Mammary epithelial cell (primary cell): ENCODE measurements at places on chromosomes 1 and 21.
A peak's percentile ranks its signal among the peaks of the same experiment; 100 is the strongest.

- DNase-seq, result no peak
Observed at GRCh38 chr1:94011709-94012595, 102.7 kb upstream of the GCLM start.

GRCh38 chr1:39685071-39685470 lies 6.2 kb downstream of the HPCAL4 start:
- no peak for DNase-seq

DNA sequence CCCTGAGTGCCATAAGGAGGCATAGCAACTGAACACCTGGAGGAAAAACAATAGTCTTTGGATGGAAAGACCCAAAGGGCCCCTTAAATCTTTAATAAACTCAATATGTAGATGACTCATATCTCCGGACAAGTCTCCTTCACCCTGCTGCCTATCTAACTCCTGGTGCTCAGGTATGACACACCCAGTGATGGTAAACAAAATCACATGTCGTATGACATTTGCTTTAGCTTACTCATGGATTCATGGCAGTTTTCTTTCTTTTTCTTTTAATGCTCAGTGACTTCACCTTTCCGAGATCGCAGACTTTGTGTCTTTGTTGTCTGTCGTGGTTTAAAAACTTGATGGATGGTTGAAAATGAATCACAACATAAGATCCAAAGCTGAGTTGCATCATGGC lies 208.5 kb upstream of the PROX1 start:
- DNase-seq, result peak; percentile 2

- no peak for DNase-seq
Observed at GRCh38 chr1:1629430-1630190, 2.4 kb upstream of the MMP23B start.

DNA sequence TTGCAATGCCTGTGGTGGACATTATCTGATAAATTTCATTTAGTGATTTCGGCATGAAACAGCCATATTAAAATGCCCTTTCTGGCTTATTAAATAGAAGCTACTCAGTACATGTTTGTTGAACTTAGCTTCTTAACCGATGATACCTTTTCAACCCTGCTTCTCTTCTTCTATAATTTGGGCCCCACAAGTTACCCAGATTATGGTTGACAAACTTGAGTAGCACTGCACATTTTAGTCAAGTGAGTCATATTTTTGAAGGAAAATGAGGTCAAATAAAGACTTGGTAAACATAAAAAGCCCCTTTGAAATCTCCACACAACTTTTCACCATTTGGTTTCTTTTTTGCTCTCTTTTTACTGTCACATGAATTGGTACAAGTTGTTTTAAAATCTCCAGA lies 33.8 kb downstream of the GIPC2 start:
- no peak for DNase-seq

- DNase-seq, result no peak
Observed at GRCh38 chr1:199447906-199448305, 579.6 kb upstream of the NR5A2 start.

GRCh38 chr1:214220891-214221290 lies 60.1 kb upstream of the SMYD2 start:
- no peak for DNase-seq

GRCh38 chr1:221162939-221163338 lies 283.7 kb downstream of the HLX start:
- no peak for DNase-seq

DNA sequence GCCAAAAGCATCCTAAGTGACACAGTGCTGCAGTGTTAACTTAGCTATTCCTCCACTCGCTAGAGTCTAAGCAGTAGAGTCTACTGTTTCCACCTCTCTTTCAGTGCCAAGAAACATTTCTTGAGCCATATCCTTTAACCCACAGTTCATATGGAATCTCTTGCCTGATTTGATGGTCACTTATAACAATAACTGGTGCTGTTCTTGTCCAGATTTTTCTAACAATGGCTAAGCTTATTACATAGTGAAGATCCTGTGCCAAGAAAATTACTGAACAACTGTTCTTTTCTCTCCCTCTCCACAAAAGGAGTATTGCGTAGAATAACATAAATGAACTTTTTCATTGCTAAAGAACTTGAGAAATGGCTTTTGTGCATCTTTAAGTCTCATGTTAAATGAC lies 121.3 kb downstream of the CDC7 start:
- no peak for DNase-seq

DNA sequence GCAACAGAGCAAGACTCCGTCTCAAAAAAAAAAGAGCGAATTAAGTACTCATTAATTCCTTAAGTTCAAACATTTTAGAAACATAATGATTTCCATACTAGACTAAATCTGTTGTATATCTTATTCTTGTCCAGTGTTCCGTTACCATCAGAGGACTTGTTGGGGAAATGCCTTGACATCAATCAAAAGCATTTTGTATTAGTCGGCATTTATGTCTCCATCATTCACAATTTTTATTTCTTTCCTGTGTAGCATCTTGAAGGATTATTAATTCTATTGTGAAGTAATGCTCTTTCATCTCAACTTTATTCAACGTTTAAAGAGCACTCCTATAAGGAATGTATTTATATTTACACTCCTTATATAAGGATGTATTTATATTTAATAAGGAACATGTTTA lies 82.9 kb upstream of the QSOX1 start:
- DNase-seq, result no peak

DNA sequence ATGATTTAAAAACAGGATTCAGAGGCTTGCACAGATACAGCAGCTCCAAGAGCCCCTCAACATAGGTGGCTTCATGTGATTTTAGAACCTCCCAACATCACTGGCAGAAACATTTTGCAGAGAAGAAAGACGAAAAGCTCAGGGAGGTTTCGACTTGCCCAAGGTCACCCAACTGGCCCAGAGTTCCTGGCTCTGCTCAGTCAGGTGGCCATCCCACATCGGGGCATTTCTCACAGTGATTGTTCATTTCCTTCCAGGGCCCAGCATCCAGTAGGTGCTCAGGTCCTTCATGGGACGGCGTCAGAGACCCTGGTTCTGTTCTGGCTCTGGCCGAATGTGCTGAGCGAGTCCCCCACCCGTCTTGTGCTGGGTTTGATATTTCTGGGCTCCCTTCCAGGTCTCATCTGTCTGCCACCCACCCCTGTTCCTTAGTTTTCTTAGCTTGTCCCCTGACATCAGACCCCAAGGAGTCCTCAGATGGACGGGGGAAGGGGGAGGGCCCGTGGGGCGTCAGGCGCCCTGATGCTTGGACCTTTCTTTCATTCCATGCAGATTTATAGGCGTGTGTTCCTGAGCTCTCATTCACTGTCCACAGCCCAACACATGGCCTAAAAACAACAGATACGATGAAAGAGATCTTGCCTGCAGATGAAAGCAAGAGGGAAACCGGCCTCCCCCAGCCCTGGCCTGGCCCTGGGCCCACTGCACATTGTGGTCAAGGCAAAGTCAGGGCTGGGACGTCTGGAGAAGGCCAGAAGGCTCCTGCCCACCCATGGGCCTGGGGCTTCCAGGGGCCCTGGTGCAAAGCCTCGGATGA lies 123.1 kb upstream of the ZBTB40 start:
- no peak for DNase-seq

DNA sequence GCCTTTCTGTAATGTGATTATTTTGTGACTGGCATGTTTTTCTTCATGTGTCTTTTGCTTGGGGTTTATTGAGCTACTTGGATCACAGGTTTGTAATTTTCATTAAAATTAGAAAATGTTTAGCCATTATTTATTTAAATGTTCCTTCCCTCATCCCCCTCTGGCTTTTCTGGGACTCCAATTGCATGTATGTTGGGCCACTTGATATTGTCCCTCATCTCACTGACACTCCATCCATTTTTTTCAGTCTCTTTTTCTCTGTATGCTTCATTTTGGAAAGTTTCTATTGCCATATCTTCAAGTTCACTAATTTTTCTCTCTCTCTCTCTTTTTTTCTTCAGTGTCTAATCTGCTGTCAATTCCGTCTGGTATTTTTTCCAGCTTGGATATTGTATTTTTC lies 390.1 kb downstream of the PRDM2 start:
- DNase-seq, result no peak

DNA sequence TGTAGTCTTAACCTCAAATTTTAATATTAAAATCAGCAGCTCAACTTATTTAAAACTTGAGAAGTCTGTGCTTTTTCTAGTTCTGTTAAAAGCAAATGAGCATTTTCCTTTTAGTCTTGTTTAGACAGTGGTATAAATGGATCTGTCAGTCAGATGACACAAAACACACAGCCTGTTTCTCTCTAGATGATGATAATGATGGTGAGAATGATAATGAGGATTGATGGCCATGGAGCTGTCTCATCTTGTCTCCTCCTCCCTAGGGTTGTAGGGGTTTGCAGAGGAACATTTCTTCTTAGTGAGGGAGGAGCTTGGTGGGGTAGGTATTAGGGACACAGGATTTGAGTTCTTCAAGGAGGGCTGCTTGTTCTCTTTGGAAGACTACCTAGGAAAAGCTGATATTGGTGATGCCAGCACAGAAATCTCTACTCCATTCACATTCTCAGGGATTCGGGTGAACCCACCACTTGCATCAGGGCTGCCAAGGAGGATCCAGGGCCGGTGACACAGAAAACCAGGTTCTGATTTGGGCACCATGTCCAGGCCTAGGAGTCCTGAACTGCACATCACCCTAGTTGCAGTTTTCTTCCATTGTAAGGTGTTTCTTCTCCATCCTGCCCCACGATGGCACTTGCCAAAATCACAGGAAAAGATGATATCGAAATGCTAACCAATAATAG lies 147.6 kb downstream of the RHOU start:
- DNase-seq, result no peak

- DNase-seq, result no peak
Observed at GRCh38 chr1:173415490-173415889, 61.6 kb upstream of the PRDX6 start.

DNA sequence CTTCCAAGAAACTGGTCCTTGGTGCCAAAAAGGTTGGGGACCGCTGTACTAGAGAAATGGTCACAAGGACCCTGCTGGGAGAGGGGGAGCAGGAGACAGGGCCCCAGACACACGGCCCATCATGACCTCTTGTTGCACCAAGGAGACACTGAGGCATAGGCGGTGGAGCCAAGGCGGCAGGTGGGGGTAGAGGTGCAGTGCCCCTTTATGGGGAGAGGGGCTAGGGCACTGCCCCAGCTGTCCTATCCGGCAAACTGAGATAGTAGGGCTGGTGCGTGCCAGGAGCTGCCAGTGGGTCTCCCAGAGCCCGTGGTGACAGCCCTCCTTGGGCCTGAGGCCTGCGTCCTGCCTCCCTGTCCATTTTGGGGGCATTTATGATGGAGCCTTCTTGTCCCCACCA lies 20.3 kb downstream of the TNNT2 start:
- no peak for DNase-seq

DNA sequence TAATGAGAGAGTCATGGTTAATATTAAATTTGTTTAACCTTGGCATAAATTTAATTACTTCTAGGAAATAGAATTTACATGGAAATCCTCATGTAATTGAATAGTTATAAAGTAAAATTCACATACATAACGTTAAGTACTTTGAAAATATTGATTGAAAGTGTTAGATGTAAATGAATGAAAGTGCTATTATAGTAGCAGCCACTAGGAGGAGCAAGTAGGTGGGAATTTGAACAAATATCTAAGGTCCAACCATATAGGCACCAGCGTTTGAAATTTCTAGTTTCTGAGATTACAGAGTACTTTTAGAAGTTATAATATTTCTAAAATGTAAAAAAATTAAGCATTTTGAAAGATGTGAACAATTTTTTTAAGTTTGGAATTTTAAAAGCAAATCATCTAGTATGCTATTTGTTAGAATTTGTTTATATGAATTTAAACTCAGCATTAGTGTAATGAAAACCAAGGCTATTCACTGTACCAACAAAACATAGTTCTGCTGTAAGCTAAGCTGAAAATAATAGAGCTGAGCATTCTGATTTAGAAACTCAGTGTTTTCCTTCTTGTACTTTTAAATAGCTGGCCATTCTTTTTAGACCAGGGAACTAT lies 3.3 kb downstream of the B3GALT2 start:
- DNase-seq, result peak; percentile 29

DNA sequence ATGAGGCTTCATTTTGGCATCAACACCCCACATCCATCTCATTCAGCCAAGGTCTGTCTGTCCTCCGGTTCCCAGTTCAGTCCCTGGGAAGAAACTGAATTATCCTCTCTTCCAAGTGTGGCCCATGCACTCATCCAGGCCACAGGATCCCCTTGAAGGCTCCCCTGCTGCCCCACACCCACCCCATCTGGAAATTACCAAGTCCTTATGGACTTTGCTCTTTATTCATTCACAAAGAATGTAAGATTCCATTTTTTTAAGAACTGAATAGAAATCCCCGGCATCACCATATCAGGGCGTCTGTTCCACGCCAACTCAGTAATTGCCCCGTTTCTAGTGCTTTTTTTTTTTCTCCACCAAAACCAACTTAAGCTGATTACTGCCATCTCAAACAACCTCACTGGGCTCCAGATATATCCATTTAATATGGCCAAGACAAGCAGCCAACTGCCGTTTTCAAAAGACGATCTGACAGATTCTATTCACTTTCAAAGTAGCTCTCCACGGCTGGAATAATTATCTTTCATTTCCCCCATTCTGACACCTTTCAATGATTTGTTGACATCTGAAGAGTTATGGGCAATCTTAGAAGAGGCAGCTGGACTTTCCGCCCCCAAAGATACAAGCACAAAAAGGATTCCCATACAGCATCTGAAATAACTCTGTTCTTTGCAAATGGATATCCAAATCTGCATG lies 55.9 kb downstream of the OLIG1 start:
- no peak for DNase-seq

DNA sequence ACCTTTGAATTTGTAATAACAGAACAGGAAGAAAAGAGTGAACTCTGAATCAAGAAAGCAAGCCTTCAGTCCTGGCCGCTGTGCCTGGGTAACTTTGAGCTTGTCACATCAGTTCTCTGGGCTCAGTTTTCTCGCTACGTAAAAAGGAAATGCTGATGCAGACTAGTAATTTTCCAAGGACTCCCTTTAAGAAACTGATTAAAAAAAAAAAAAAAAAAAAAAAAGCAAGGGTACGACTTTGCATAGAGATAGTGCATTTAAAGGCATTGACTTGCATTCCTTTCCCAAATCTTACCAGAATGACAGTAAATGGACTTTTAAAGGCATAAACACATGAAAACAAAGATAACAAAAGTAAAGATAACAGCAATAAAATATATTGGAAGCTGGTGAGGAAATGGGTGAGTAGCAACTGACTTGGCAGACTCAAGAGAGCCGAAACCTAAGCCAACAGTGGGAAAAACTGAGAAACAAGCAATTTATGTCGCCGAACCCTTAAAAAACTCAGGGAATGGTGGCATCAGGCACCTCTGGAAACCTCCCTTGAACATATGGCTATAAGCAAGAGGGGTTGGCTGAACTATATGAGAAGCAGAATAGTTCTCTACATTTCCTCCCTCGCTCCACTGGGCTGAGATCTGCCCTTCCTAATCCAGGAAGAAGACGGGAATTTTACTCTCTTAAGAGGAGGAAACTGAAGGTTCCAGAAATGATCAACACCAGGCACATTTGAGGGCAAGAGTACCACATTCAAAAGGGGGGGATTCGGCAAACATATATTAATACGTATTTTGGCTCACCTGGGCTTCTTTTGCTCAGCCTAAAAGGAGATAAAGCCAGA lies 189.2 kb downstream of the CDC7 start:
- no peak for DNase-seq

GRCh38 chr1:201656311-201657032 lies 117.5 kb downstream of the NAV1 start:
- no peak for DNase-seq

- no peak for DNase-seq
Observed at GRCh38 chr1:182374101-182374834, 17.3 kb downstream of the GLUL start.
